NAMALWA (cell line): ENCODE measurements at places on chromosomes 1 and 21.
A peak's percentile ranks its signal among the peaks of the same experiment; 100 is the strongest.

- DNase-seq = no peak
Observed at GRCh38 chr1:3420218-3420951, 34.1 kb upstream of the ARHGEF16 start.

- no peak for DNase-seq
Observed at GRCh38 chr1:2232916-2233438, 4.9 kb downstream of the SKI start.

DNA sequence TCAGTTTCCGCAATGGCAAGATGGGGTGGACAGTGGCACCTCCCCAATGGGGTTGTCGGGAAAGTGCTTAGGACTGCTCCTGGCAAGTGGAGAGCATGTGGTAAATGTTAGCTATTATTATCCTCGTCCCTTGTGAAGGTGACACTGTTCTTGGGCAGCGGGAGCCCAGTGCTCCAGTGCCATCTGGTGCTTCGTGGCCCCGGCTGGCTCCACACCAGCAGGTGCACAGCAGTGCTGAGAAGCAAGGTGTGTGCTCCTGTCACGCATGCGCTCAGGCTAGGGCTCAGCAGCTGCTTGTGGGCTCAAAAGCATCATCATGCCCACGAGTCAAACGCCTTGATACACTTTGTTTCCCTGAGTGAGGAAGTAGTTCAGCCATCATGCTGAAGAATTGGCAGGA lies 24.9 kb upstream of the KCNC4 start:
- DNase-seq = no peak

DNA sequence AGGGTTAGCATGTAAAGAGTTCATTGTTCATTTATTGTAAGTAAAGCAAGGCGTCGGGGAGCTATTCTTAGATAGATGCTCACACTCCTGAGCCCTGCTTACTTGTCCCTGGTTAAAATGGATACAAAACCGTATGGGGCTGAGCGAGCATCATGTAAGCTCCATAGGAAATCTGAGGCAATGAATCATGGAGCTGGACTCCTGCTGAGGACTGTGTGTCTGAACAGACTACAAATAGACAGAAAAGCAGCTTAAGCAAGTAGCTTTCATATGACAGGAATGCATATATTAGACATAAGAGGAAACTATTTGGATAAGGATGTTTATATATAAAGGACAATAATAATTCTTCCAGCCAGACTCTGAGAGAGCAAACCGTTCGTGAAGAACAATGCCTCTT lies 604.9 kb upstream of the PTBP2 start:
- DNase-seq = no peak

DNA sequence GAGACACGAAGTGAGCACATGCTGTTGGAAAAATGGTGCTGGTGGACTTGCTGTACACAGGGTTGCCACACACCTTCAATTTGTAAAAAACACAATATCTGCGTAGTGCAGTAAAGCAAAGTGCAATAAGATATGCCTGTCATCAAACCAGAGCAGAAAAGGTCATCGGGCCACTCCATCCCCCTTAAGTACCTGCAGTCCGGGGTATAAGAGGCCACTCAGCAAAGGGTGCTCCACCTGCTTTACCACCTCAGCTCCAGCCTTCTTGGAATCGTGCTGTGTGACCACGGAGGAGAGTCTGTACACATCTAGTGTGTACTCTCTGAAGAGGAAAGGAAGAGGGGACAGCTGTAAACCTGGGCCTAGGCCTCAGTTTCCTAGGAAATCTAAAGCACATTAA lies 10.9 kb downstream of the YARS1 start:
- no peak for DNase-seq

GRCh38 chr1:169240449-169241232 lies 127.0 kb downstream of the NME7 start:
- no peak for DNase-seq

DNA sequence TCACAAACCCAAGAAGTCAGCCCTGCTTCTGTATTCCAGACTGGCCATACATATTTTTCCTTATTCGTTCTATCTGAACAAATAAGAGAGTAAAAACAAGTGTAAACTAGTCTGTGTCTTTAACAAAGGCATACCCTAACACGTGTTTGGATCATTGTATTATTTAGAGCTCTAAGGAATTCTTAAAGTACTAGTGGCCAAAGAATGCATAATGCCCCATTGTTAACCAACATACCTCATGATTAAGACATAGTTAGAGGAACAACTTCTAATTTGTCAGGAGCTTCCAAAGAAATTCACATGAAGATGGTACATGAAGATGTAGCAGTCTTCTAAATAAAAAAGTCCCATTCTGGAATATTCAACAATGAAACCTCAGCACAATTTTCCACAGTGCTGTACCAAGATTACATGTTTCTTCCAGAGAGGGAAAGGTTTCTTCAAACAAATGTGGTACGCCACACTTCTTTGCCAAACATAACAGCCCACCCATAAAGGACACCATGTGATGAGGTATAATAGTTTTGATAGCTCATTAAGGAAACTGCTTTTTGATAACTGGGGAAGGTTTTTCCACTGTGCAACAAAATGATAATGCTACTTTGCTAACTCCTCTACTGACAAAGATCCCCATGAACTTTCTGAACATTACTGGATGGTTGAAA lies 5.0 kb downstream of the PALMD start:
- DNase-seq = no peak

DNA sequence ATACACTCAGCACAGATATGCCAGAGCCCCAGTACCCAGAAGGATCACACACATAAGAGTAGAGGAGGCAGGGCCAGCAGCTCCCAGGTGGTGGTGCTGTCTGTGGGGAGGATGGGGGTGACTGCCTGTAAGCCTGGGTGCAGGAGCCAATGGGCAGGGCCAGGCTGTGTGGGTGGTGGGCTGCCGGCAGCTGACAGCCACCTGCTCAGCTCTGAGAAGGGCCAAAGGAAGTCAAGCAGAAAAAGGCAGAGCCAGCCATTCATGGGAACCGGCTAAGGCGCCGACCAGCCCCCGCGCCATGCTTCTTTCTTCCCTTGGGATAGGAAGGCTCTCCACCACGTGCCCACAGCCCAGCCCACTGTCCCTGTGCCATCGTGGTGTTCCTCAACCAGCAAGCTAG lies 14.1 kb downstream of the PIK3C2B start:
- DNase-seq = peak; percentile 92
